ENCODE measurements at places on chromosomes 4 and X.

GRCh38 chrX:86295293-86295692 is 147.0 kb downstream of the DACH2 start:
- DNase-seq = no peak

DNA sequence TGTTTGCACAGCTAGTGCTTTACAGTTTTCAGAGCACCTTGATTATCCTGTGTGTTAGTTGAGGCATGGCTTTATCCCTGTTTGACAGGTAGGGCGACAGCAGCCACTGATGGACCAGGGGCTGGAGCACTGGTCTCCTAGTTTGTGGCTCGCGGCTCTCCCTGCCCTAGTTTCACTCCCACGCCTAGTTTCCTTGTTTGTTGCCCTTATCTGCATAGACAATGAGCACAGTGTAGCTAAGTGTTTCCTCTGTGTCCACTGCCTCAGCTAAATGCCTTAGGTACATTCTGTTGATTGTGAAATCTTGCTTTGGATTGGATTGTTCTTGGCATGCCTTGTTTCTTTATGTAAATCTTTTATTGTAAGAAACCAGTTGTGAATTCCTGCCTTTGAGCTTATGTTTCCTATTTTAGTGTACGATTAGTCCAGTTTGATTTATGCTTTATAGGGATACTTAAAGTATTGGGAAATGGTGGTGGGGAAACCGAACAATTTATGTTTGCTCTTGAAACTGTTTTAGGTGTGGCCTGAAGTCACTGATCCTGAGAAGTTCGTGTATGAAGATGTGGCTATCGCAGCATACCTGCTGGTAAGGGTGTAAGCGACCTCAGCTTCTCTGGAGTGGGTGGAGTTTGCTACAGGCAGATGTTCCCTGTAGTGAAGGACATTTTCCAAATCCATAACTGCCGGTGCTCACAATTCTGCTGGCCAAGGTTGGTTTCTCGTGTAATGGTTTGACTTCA is 11.0 kb downstream of the TRMT44 start:
- no peak for DNase-seq

DNA sequence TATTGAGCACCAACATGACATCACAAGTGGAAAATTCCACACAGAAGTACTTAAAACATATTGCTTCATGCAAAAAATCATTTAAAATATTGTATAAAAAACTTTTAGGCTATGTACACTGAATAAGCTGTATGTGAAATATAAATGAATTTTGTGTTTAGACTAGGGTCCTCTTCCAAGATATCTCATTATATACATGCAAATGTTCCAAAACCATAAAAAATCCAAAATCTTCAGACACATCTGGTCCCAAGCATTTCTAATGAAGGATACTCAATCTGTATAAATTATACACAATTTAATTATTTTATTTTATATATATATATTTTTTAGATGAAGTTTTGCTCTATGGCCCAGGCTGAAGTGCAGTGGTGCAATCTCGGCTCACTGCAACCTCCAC is 10.1 kb upstream of the GSX2 start:
- DNase-seq = no peak

GRCh38 chr4:111572470-111572869 is 572.8 kb upstream of the FAM241A start:
- no peak for DNase-seq

DNA sequence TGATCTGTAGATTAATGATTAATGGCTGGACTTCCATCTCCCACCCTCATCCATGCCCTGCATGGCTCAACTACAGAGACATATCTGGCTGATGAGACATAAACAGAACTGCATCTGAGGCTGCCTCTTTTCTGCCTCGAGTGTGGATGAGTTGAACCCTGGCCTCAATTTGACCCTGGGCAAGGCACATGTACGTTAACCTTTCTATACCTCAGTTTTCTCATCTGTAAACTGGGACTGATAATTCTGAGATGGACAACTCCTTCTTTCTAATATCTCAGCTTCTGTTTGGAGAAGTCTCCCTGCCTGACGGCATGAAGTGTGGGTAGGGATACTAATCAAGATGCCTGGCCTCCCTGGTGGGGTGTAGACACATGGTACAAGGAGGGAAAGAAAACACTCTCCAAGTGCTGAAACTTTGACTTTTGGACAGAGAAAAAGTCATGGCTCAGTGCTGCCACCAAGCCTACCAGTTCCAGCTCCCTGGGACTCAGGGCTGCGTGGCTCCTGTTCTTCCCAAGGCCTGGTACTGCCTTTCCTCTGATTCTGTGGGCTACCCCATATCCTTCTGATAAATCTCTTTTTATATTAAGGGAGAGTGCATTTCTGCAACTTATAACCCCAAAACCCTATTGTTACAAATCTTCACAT is 64.4 kb downstream of the HAUS3 start:
- no peak for DNase-seq

DNA sequence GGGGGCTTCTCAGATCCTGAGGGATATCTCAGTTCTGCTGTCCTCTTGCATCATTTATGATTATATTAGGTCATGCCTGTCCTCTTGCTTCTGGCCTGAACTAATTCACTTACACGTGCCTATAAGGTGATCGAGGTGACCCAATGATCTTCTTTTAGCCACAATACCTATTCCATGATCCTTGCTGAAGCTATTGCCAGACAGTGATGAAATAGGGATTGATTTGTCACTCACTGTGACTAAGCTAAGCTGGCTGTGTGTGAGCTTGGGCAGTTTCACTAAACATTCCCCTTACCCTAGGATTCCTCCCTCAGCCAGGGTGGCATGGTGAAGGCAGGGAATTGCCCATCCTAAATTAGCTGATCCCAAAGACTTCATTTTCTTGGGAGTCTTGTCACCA is 19.0 kb downstream of the HADH start:
- no peak for DNase-seq

All from common myeloid progenitor, CD34-positive (primary cell).